Keratinocyte (primary cell): ENCODE measurements at places on chromosomes 7 and 10.
A peak's percentile ranks its signal among the peaks of the same experiment; 100 is the strongest.

- H3K36me3 ChIP-seq: no peaks in the 10 kb centered on the region
- H3K4me1 ChIP-seq: peaks cover 32% of the 10 kb centered on the region
- H3K27ac ChIP-seq: peak overlapping the region; percentile 68
- no peaks in the 10 kb centered on the region for H3K27me3 ChIP-seq
- H3K4me3 ChIP-seq: no peak overlapping the region
Measured at GRCh38 chr10:19929506-19930140, 113.4 kb downstream of the PLXDC2 start.

- no peak for DNase-seq
- no peaks in the 10 kb centered on the region for H3K4me1 ChIP-seq
- no peaks in the 10 kb centered on the region for H3K27me3 ChIP-seq
- no peaks in the 10 kb centered on the region for H3K36me3 ChIP-seq
- H3K27ac ChIP-seq: no peak overlapping the region
Measured at GRCh38 chr7:112743811-112744210, 46.4 kb downstream of the TMEM168 start.

GRCh38 chr10:94282369-94282768 is 80.4 kb downstream of the NOC3L start:
- DNase-seq: no peak
- H3K27ac ChIP-seq: no peak overlapping the region
- no peaks in the 10 kb centered on the region for H3K36me3 ChIP-seq
- no peaks in the 10 kb centered on the region for H3K27me3 ChIP-seq
- H3K4me3 ChIP-seq: no peak overlapping the region

GRCh38 chr10:130111852-130112180 is 1.2 kb upstream of the C10orf143 start:
- no peak for DNase-seq
- no peak overlapping the region for H3K27ac ChIP-seq
- peak overlapping the region; percentile 85 for H3K4me3 ChIP-seq
- H3K27me3 ChIP-seq: no peaks in the 10 kb centered on the region
- peaks cover 15% of the 10 kb centered on the region for H3K4me1 ChIP-seq

DNA sequence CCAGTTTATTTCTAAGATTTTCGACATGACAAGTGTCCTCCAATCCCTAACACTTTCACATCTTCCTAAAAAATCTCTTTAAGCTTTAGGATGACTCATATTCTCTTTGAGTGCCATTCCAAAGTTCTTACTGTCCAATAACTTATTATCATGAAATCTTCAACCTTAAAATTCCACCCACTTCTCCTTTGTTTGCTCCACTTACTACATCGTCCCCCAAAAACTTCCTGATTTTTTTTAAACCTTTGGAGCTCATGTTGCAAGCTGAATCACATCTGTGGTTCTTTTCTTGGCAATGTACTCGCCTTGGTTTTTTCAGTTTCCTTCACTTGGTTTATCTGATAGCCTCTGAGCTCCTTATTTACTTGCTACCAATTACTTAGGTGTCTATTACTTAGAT is 39.2 kb upstream of the JCAD start:
- H3K4me1 ChIP-seq: peaks cover 11% of the 10 kb centered on the region
- peaks cover 2% of the 10 kb centered on the region for H3K27me3 ChIP-seq
- no peaks in the 10 kb centered on the region for H3K36me3 ChIP-seq

DNA sequence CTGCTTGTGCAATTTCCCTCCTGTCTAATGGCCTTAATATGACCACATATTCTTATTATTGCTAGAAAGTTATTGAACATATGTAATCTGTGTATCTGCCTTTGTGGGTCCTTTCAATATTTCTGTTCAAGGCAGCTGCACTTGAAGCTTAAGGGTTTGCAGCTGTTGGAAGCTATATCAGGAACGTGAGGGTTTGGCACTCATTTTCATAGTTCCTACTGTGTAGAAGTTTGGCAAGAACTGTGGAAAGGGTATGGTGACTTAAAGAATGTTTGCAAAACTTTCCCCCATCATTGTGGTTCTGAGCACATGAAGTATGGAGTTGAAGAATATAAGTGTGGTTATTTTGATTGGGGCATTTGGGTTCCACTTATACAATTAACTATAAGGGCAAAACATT is 144.7 kb upstream of the SEMA3A start:
- H3K27me3 ChIP-seq: no peaks in the 10 kb centered on the region
- no peaks in the 10 kb centered on the region for H3K4me1 ChIP-seq
- no peak overlapping the region for H3K4me3 ChIP-seq
- no peak for DNase-seq

GRCh38 chr7:21611129-21611528 is 68.3 kb downstream of the DNAH11 start:
- no peak overlapping the region for H3K27ac ChIP-seq
- no peaks in the 10 kb centered on the region for H3K27me3 ChIP-seq
- no peak overlapping the region for H3K4me3 ChIP-seq
- H3K4me1 ChIP-seq: no peaks in the 10 kb centered on the region
- no peak for DNase-seq
- no peaks in the 10 kb centered on the region for H3K36me3 ChIP-seq

DNA sequence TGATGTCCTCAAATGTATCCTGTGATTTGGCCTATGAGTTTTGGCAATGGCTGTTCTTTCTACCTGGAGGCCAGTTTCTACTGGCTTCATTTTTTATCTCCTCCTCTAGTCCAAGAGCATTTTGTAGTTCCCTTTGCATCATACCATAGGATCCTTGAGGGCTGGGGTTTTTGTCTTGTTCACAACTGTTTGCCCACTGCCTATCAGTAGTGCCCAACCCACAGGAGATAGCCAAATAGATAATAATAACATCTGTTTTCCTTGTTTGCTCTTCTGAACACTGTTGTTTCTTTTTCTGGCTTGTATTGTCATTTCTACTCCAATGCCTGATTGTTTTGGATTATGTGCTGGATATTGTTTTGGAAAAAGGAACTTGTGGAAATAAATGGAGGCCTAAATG is 3.4 kb downstream of the CDK1 start:
- no peak overlapping the region for H3K27ac ChIP-seq
- H3K36me3 ChIP-seq: peaks cover 4% of the 10 kb centered on the region
- DNase-seq: no peak

DNA sequence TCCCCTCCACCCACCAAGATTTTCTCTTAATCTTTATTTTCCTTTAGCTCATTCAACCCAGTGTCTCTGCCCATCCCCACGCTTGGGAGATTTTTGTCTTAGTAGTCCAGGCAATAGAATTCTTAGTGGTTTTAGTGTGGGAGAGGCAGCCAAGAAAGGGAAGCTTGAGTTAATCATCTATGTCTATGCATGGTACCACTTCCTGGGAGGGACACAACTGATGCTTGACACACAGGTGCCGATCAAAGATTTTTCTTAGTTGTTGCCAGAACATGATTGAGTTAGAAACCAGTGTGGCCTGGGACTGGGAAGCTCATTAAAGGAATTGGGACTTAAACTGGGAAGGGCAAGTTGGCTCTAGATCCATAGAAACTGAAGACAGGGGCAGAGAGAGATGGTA is 3.1 kb downstream of the STRA8 start:
- no peak overlapping the region for H3K4me3 ChIP-seq
- H3K36me3 ChIP-seq: no peaks in the 10 kb centered on the region
- no peak for DNase-seq
- no peaks in the 10 kb centered on the region for H3K4me1 ChIP-seq
- H3K27me3 ChIP-seq: no peaks in the 10 kb centered on the region

- H3K4me3 ChIP-seq: no peak overlapping the region
- no peak overlapping the region for H3K27ac ChIP-seq
- no peaks in the 10 kb centered on the region for H3K27me3 ChIP-seq
- no peaks in the 10 kb centered on the region for H3K4me1 ChIP-seq
- no peak for DNase-seq
Measured at GRCh38 chr7:130595986-130596385, 72.6 kb downstream of the COPG2 start.
